ENCODE measurements at places on chromosomes 4 and X.
A peak's percentile ranks its signal among the peaks of the same experiment; 100 is the strongest.

DNA sequence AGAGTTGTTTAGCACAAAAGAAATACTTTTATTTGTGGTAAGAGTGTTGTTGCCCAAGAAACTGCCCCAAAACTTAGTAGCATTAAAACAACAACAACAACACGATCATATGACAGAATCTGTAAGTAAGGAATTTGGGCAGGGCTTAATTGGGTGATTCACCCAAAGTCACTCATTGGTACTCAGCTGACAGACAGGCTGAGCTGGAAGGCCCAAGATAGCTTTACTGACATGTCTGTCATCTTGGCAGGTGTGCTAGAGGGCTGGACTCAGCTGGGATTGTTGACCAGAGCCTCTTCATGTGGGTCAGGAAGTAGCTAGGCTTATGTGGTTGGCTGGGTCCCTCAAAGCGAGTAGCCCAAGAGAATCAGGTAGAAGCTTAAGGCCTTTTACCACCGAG lies 52.3 kb downstream of the KIAA0232 start:
- no peak for DNase-seq

DNA sequence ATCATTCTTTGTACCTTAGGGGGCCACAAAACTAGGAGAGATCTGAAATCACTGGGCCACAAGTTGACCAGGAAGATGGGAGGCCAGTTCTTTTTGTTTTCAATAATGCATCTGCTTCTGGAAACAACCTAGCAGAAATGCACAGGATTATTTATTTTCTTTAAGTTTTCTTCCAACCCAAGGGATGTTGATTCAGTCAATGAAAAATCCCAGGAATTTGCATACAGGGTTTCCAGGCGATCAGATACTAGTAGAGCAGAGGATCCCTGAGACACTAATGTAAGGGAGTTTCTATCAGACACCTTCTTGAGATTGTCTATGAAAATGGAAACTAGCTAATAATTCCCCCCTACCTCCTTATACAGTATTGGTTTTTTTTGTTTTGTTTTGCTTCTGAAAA lies 7.4 kb downstream of the ATOH1 start:
- DNase-seq = no peak

GRCh38 chr4:55099816-55100215 lies 25.6 kb downstream of the KDR start:
- no peak for DNase-seq

DNA sequence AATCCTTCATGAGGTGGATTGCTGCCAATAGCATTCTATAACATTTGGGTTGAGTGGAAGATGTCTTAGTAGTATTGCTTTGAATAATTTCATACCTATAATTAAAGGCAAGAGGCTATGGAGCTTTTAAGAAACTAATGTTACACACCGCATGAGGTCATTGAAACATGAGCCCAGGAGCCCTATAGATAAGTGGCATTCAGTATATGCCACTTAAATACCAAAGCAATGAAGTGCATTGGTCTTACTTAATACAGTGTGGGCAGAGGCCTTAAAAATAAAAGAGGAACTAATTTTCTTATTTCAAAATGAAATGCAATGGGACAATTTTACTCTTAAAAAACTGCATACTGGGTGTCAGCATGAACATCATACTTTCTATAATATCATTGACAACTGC lies 47.5 kb downstream of the SPATA18 start:
- no peak for DNase-seq

- no peak for DNase-seq
Observed at GRCh38 chr4:53782458-53782845, 191.2 kb upstream of the LNX1 start.

GRCh38 chr4:1626151-1626550 lies 58.0 kb downstream of the FAM53A start:
- DNase-seq = no peak

- no peak for DNase-seq
Observed at GRCh38 chr4:7235030-7235380, 42.7 kb downstream of the SORCS2 start.

DNA sequence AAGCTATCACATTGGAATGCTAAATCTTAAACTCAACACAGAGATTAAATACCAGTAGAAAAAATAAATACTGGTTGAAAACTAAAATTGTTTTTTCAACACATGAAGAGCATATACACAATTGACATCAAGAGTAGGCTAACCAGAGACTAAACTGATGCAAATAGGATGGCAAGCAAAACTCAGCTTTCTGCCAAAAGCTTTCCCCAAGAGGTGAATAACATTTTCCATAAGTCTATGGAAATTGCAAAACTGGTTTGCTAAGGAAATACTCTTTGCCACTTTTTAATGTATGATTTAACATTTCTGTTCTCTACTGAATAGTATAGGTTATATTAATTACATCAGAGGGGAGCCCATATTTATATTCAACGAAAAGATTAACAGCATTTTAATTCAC lies 23.8 kb downstream of the IQCM start:
- no peak for DNase-seq

GRCh38 chrX:276581-277201 lies 4.5 kb upstream of the PLCXD1 start:
- DNase-seq = peak; percentile 44

DNA sequence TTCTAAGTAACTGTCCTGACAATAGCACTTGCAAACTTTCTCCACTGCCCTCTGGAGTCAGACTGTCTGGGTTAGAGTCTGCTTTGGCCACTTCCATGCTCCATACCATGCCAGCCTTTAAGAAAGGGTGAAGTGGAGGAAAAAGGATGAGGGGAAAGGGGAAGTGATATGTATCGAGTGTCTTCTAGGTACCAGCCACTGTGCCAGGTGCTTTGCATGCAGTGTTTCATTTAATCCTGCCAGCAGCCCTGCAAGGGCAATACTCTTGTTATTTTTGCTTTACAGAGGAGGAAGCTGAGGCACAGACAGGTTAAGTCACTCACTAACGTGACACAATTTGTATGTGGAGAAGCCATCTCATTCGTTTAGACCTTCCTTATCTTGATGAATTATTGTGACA lies 55.6 kb downstream of the RTL9 start:
- no peak for DNase-seq

GRCh38 chr4:53113431-53114225 lies 251.5 kb downstream of the RASL11B start:
- no peak for DNase-seq

- DNase-seq = no peak
Observed at GRCh38 chr4:122500852-122501501, 44.5 kb upstream of the IL2 start.

DNA sequence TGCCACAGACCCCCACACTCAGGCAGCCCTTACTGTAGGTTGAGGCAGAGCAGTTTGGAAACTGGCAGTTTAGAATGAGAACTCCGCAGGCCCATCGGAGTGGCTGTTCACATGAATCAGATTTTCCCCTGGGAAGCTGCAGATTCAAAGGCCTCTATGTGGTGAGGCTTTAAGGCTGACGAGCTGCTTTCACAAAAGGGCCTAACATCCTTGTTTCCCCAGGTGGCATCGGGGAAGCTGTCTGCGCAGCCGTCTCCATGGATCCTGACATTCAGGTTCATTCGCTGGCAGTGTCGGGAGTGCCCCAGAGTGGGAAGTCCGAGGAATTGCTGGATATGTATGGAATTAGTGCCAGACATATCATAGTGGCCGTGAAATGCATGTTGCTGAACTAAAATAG lies 33.7 kb downstream of the TKTL1 start:
- no peak for DNase-seq

- peak; percentile 69 for DNase-seq
Observed at GRCh38 chrX:130110379-130111219, at the start of gene ELF4. TSS of gene ELF4 (minus strand) at chrX:130110497. CDS start at chrX:130081330, 29,167 bp downstream.

GRCh38 chrX:45980726-45981125 lies 564.5 kb downstream of the ZNF674 start:
- no peak for DNase-seq

GRCh38 chr4:150584111-150584915 lies 2.4 kb downstream of the MAB21L2 start:
- DNase-seq = no peak

GRCh38 chr4:151347490-151348235 lies 22.3 kb upstream of the SH3D19 start:
- DNase-seq = no peak

All from frontal cortex (tissue), 4 donors.